ENCODE measurements at places on chromosomes 7 and 10.
A peak's percentile ranks its signal among the peaks of the same experiment; 100 is the strongest.

DNA sequence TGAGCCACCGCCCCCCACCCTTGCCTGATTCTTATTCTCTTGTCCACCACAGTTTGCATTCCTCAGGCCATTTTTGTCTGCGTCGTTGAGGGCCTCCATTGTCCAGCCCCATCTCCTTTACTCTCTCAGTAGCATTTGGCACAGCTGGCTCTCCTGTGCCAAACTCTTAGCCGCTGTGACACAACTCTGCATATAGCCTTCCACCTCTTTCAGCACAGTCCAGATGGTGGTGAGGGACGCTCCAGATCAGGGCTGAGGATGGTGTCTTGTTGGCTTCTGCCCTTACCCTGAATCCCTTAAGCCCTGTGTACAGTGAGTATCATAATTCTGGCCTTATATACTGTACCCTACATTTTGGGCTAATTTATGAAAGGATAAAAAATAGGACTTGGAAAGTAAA is 45.6 kb downstream of the BMPR1A start:
- no peak for DNase-seq

- no peak for DNase-seq
Observed at GRCh38 chr10:60197206-60197605, 192.5 kb downstream of the ANK3 start.

DNA sequence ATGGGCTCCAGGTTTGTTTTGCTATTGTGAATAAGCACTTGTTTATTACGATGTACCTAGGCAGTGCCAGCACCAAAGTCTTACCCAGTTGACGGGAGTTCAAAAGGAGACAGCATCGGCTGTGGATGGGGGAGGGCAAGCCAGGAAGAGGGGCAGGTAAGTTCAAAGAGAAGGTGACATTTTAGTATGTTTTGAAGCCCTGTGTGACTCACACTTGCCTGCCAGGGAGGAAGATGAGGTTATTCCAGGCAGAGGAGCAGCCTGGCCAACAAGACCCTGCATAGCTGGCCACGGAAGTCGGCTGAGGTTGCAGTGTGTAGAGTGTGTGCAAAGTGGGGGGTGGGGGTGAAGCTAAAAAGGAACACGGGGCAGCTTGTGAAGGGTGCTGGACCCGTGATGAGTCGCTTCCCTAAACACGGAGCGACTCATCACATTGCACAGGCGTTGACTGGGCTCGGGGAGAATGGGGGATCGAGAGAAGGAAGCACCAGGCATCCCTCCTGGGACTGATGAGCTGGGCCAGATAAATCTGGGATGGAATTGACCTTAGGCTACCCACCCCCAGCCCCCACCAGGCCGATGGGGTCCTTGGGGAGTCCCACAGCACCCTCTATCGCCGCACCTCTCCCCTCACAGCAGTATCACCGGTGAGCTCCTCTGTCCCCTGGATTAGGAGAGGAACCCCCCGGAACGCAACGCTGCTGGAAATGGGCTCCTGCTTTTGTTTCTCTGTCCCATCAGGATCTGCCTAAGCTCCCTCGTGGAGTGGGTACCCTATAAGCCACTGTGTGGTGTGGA is 97.9 kb upstream of the IKZF1 start:
- no peak for DNase-seq

DNA sequence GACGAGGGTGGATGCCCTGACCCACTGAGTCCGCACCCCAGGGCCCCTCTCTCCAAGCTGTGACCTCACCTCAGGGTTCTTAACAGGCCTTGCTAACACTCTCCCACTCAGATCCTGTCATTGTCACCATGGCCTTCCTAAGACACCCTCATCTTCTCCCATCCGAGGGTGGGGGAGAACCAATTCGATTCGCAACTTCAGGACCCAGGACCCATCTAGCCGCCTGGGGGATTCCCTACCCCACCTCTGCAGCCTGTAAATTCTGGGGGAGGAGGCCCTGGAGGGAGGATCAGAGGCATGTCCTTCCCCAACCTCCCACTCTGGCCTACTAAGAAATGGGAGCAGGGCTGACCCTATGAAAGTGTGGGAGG is 17.4 kb downstream of the TRIM8 start:
- DNase-seq, result no peak

DNA sequence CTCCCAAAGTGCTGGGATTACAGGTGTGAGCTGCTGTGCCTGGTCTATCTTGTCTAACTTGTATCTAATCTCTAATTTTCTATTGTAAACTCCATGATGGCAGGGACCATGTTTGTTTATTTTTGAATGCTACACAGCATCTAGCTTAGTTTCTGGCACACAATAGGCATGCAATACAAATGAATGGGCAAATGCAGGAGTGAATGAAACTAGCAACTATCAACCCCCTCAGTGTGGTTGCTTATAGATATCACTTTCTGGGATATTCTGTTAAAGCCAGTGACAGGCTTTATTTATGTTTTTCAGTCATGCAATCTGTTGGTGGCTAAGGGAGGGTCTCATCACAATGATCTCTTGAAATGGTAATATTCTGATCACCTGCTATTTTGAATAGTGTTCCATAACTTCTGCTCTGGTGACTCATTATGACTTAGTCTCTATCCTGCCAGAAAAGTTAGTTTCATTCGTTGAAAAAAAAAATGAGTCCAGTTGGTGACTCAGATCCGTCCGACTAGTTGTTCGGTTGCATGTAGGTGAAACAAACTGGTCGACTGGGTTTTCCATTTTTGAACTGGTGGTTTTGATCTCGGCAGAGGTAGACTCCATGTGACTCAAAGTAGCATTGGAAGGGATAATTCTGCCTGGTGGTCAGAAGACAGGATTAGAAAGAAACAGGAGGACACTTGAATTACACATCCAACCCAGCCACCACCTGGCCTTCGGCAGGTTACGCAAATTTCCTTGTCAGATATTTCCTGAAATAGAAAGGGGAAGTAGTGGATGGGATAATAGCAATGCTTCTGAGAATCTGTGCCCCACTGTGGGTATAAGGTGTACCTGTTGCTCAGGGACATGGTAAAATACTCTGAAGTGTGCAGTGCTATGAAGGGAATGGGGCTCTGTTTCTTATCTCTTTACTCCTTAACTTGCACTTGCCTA is 76.8 kb downstream of the GATA3 start:
- DNase-seq, result no peak

GRCh38 chr10:82420001-82420400 is 545.0 kb downstream of the NRG3 start:
- no peak for DNase-seq

- no peak for DNase-seq
Observed at GRCh38 chr7:24824896-24825295, 67.6 kb upstream of the GSDME start.

GRCh38 chr10:42974693-42975002 is 102.2 kb upstream of the RET start:
- no peak for DNase-seq

DNA sequence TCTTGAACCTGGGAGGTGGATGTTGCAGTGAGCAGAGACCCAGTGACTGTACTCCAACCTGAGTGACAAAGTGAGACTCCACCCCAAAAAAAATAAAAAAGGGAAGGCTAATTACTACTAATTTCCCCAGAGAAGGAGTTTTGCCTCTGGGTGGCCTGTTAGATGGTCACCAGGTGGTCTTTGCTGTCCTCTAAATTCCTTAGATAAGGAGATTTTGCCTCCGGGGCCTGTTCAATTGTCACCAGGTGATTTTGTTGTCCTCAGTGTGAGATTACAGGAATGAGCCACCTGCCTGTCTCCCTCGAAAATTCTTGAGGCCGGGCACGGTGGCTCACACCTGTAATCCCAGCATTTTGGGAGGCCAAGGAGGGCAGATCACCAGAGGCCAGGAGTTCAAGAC is 24.4 kb upstream of the ZMIZ2 start:
- DNase-seq, result no peak

DNA sequence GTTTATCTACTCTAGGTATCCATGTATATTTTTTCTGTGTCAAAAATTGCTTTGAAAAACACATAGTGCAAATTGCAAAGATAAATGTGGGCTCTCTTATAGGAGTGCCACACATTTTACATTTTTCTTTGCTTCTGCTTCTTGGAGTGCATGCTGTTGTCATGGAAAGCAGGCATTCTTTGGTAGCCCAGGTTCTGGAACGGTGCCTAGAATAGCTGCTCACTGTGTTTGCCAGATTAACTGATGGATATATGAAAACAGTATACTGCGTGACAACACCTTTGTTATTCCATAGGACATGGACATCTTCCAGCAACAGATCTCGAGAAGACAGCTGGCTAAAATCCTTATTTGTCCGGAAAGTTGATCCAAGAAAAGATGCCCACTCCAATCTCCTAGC is 13.4 kb downstream of the NIPSNAP2 start:
- DNase-seq, result no peak

- DNase-seq, result no peak
Observed at GRCh38 chr10:85491652-85492051, 874.9 kb downstream of the GRID1 start.

DNA sequence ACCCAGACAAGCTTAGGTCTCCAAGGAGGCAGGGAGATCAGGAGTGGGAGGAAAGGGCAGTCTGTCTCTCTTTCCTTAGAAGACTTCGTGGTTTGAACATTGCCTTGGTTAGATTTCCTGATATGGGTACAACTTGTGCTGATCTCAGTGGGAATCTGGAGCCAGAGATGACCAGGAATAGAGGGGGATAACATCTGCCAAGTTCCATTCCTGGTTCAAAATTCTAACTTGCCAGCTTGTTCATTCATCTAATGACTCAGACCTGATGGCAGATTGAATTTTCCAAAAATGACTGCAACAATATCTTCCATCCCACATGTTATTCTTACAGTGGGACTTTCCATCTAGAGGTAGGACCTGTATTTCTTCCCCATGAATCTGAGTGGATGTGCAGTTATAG is 394.3 kb upstream of the PODXL start:
- DNase-seq, result no peak

GRCh38 chr10:70265032-70265689 is 18.6 kb downstream of the NPFFR1 start:
- DNase-seq, result no peak

GRCh38 chr10:59865101-59865500 is 41.3 kb downstream of the CCDC6 start:
- peak; percentile 15 for DNase-seq

- DNase-seq, result no peak
Observed at GRCh38 chr10:6574664-6575176, 5.4 kb downstream of the PRKCQ start.
